ENCODE measurements at places on chromosomes 5 and 9.

DNA sequence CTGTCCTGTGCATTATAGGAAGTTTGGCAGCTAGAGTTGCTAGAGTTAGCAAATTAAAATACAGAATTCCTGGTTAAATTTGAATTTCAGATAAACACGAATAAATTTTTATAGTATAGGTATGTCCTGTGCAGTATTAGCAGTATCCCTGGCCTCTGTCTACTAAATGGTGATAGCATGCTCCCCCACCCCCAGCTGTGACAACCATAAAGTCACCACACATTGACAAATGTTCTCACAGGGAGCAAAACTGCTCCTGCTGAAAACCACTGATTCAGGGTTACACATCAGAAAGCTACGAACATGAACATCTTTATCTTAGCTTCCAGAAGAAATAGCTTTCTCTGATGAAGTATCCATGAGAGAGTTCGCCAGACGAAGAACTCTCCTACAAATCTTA, 91.8 kb upstream of the CCDC112 start:
- no peak for DNase-seq

DNA sequence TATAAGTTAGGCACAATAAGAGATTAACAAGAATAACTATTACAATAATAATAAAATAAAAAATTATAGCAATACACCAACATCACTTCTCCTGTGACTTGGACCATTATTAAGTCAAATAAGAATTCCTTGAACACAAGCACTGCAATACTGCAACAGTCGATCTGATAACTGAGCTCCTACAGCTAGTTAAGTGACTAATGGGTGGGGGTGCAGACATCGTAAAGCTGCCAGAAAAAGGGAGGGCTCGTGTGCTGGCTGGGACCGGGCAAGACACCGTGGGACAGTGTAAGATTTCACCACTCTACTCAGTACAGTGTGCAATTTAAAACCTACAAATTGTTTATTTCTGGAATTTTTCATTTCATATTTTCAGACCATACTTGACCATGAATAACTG, 78.8 kb downstream of the SNX24 start:
- no peak for DNase-seq

- no peak for DNase-seq
These were observed 42.9 kb upstream of the TDRD7 start for GRCh38 chr9:97368964-97369363.

- no peak for DNase-seq
These were observed 26.7 kb downstream of the LNPEP start for GRCh38 chr5:96962540-96962991.

- DNase-seq, result no peak
These were observed 176.8 kb downstream of the MAT2B start for GRCh38 chr5:163682234-163682633.

GRCh38 chr9:21434202-21435014, 5.8 kb upstream of the IFNA1 start:
- peak; percentile 36 for DNase-seq

GRCh38 chr9:117491491-117491890, 76.6 kb upstream of the ASTN2 start:
- DNase-seq, result no peak

DNA sequence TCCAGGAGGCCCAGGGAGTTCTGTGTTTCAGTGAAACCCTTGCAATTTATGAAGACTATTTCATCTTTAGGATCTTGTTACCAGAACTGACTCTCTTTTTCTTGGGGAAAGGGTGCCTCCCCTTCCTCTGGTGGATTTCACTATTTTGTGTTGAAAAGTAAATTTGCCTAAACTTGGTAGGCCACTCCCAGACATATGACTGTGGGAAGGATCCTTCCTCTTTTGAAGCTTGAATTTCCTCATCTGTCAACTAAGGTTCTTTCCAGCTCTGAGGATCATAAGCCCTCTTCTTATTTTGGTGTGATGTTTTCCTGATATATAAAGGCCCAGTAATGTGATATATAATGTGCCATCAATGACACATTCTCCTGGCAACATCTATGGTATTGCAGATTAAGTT, 59.1 kb upstream of the ZFAND5 start:
- no peak for DNase-seq

GRCh38 chr5:83364312-83365299, 106.9 kb upstream of the VCAN start:
- DNase-seq, result no peak

DNA sequence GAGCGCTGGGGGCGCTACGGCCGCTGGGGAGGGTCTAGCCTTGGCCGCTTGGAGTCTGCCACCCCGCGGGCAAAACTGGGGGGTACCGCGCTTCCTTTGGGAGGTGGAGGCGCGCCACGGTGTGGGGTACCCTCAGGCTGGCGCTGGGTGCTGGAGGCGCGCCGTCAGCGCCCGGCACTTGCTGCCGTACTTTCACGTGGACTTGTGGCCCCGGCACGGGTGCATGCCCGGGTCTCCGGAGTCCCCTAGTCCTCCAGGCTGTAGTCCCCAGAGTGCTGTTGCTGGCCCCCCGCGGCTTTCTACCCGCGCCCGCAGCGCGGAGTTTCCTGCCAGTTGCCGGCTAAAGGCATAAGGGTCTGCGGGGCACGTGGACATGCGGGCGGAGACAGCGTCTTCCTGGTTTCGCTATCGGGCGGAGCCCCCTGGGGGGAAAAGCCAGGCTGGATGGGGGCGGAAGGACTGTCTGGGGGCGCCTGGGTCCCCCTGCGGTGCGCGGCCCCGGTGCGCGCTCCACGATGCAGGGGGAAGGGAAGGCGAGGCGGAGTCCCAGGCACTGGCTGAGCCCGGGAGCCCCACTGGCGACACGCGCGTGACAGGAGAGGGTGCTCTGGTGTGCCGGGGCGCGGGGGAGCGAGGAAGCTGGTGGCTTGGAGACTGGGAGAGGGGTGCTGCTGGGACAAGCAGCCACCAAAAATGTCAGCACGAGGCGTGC, 666 bp downstream of the PPARGC1B start:
- peak; percentile 51 for DNase-seq

DNA sequence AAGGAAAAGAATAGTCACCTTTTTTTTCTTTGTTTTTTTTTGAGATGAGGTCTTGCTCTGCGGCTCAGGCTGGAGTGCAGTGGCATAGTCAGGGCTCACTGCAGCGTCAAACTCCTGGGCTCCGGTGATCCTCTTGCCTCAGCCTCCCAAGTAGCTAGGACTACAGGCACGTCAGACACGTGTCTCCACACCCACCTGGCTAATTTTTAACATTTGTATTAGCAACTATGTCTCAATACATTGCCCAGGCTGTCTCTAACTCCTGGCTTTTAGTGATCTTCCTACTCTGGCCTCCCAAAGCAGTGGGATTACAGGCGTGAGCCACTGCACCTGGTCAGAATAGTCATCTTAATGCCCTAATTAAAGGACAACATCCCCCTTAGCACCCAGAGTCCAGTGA, 54.4 kb upstream of the CTSL start:
- no peak for DNase-seq

GRCh38 chr5:165321912-165322311, 1816.5 kb downstream of the MAT2B start:
- no peak for DNase-seq

GRCh38 chr5:162796507-162796906, 640.9 kb upstream of the CCNG1 start:
- DNase-seq, result no peak

- DNase-seq, result no peak
These were observed 124.8 kb upstream of the RAD23B start for GRCh38 chr9:107158321-107158720.

- DNase-seq, result no peak
These were observed 34.4 kb downstream of the RASGEF1C start for GRCh38 chr5:180174587-180174972.

- no peak for DNase-seq
These were observed 29.6 kb downstream of the ANKDD1B start for GRCh38 chr5:75640826-75641225.

Data from stimulated activated CD4-positive, alpha-beta T cell treated with anti-CD3 and anti-CD28 coated beads, Interleukin-1b, Interleukin-23, amount 100 ng/mL, for 4 hours (primary cell).